H54 (cell line): ENCODE measurements at places on chromosomes 6 and 20.
A peak's percentile ranks its signal among the peaks of the same experiment; 100 is the strongest.

- DNase-seq, result no peak
Measured at GRCh38 chr20:40967700-40968099, 60.9 kb upstream of the TOP1 start.

GRCh38 chr6:44235269-44235668 lies 11.6 kb upstream of the HSP90AB1 start:
- no peak for DNase-seq

DNA sequence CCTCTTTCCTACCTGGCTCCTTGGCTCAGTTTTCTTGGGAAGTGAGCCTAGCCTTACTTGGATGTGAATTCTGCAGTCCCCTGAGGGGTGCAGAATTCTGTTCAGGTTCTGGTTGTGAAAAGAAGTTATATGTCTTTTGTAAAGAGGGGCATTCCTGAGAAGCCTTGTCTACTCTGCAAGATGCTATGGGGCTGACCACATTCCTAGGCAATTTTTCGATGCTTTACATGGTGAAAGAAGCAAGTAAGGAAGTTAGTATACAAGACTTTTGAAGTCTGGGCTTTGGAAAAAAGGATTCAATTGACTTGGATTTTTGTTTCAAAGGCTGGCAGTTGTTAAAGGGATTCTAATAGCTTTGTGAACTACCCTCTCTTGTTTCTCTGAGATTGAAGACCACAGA lies 167.9 kb upstream of the STMND1 start:
- DNase-seq, result no peak

- no peak for DNase-seq
Measured at GRCh38 chr6:132568611-132569010, 1.5 kb upstream of the TAAR6 start.

DNA sequence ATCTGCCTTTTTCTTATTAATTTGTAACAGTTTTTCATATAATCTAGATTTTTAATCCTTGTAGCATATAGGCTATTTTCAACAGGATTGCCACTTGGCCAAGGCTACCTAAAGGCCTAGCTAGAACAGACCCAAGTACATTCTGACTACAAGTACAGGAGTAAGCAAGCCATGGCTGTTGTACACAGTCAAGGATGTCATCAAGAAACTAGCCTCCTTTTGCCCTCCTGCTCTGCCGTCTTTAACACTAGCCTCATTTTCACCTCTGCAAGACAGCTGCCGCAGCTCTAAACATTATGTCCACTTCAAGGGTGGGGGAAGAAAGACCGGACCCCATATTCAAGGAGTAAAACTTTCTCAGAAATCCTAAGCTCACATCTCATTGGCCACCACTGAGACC lies 45.1 kb downstream of the EPB41L2 start:
- no peak for DNase-seq

DNA sequence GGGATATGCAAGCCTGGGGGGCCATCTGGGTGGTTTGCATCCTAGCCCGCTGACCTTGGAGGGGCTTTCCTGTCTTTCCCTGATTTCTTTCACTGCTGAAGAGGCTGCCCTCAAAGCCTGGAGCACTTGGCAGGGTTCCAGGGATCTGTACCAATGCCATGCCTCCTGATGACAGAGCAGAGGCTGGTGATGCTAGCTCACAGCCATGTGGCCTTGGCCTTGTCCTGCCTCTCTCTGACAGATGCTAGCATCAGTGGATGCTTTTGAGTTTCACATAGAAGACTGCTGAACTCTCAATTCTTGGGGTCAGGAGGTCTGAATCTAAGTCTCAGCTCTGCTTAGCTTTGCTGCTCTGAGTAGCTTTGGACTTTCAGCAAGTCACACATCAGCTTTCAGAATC lies 21.9 kb upstream of the RREB1 start:
- no peak for DNase-seq

DNA sequence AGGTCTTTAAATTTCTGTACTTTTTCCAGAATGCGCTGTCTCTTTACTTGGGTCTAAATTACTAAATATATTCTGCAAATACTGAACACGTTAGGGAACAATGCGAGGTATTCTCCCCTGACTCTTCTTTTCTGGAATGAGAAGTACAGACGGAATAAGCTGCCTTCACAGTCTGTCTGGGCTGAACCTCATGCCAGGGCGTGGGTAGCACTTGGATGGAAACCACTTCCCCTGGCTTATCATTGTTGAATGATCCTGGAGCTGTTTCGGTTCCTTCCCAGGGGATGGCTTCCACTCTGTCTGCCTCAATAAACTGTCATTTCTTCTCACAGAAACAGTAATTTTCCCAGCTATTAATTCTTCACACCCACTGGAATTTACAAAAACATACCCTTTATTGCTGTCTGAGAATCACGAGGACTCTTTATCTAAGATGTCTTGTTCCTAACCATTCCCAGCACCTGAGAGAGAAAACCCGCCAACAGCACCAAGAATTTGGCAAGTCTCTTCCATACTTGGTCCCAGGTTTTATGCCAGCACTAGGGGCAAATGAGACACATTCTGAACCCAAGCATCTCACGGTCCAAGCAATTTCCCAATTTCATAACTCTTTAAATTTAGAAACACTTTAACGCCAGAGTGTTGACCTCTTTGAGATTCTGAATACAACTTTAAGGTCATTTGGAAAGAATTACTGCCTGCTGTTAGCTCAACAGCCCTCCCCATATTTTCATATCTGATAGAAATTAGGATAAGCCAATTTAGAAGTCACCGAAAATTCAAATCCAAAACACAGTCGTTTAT lies 43.2 kb upstream of the ADGRF5 start:
- no peak for DNase-seq

DNA sequence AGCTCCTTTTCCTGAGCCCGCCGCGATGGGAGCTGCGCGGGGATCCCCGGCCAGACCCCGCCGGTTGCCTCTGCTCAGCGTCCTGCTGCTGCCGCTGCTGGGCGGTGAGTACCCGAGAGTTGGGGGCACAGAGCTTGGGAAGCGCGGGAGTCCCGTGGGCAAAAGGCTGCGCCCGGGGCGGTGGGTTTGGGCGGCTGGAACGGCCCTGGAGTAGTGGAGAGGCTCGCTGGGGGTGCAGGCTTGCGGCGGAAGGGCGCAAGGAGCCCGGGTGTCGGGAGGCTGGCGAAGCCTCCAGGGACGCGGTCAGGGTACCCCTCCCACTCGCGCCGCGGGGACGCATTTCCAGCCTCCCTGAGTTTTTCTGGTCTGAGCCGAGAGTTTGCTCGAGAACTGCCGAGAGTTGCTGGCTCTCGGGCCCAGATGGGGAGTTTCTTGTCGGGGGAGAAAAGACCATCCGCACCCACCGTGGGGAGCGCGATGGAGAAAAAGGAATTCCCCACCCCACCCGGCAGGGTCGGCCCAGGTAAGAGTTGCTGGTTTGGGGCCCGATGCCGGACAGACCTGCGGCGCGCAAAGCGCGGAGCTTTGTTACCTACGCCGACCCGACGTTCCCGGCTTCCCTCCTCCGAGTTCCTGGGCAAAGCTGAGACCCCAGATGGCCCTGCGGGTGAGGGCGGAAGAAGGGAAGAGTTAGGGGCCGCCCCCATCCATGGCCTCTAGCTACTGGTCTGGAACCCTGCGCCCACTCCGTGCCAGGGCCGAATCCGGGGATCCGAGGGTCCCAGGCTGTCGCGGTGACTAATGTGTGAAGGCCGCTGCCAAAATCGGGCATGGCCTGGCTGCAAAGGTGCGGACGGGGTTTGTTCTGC lies 584 bp downstream of the PTK7 start:
- DNase-seq, result peak; percentile 37
